ENCODE measurements at places on chromosomes 1 and 21. TPM values are rescaled to one million over a fixed set of nuclear protein-coding genes. Genes with fewer than 3 reads are reported as not detected.

The TRPM2 gene
- polyA plus RNA-seq = 5.1 TPM

The CACHD1 gene
- polyA plus RNA-seq = 0.08 TPM

The TTC3 gene
- polyA plus RNA-seq = 82.7 TPM

The CFAP126 gene
- polyA plus RNA-seq = not detected

The LPAR3 gene
- polyA plus RNA-seq = not detected

The EFCAB14 gene
- polyA plus RNA-seq = 88.1 TPM

The CLCNKA gene
- polyA plus RNA-seq = not detected

The VANGL2 gene
- polyA plus RNA-seq = not detected

The AP4B1 gene
- 13.2 TPM for polyA plus RNA-seq

The NGF gene
- polyA plus RNA-seq = not detected

The MTARC1 gene
- 1.6 TPM for polyA plus RNA-seq

The SPRR2G gene
- polyA plus RNA-seq = not detected

The FAM177B gene
- 30.0 TPM for polyA plus RNA-seq

The RGS13 gene
- 0.33 TPM for polyA plus RNA-seq

The CACYBP gene
- polyA plus RNA-seq = 158 TPM

The TSACC gene
- polyA plus RNA-seq = 2.5 TPM

The SNAP47 gene
- polyA plus RNA-seq = 42.9 TPM

The LHX8 gene
- not detected for polyA plus RNA-seq

The CELF3 gene
- polyA plus RNA-seq = not detected

The TGFBR3 gene
- 2.3 TPM for polyA plus RNA-seq
